ENCODE measurements at places on chromosomes 4 and X.

- no peak for DNase-seq
- H3K4me1 ChIP-seq = peaks cover 10% of the 10 kb centered on the region
- no peaks in the 10 kb centered on the region for H3K27me3 ChIP-seq
- H3K4me3 ChIP-seq = no peak overlapping the region
- no peaks in the 10 kb centered on the region for H3K36me3 ChIP-seq
Measured at GRCh38 chr4:113383111-113383785, 333.8 kb downstream of the ANK2 start.

GRCh38 chr4:40331101-40331745 is 3.9 kb upstream of the CHRNA9 start:
- no peaks in the 10 kb centered on the region for H3K27me3 ChIP-seq
- no peak overlapping the region for H3K27ac ChIP-seq
- no peak overlapping the region for H3K4me3 ChIP-seq
- DNase-seq = no peak
- no peaks in the 10 kb centered on the region for H3K36me3 ChIP-seq
- H3K4me1 ChIP-seq = no peaks in the 10 kb centered on the region

DNA sequence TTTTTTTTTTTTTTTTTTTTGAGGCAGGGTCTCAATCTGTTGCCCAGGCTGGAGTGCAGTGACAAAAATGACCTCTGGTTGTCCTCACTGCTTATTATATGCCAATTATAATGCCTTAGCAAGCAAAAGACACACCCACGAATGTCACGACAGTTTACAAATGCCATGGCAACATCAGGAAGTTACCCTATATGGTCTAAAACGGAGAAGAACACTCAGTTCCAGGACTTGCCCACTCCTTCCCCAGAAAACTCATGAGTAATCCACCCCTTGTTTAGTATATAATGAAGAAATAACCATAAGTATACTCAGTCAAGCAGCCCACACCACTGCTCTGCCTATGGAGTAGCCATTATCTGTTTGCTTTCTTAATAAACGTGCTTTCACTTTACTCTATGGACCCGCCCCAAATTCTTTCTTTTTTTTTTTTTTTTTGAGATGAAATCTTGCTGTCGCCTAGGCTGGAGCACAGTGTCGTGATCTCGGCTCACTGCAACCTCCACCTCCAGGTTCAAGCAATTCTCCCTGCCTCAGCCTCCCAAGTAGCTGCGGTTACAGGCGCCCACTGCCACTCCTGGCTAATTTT is 106.2 kb downstream of the SMIM20 start:
- no peak overlapping the region for H3K4me3 ChIP-seq
- no peaks in the 10 kb centered on the region for H3K27me3 ChIP-seq
- no peaks in the 10 kb centered on the region for H3K36me3 ChIP-seq

DNA sequence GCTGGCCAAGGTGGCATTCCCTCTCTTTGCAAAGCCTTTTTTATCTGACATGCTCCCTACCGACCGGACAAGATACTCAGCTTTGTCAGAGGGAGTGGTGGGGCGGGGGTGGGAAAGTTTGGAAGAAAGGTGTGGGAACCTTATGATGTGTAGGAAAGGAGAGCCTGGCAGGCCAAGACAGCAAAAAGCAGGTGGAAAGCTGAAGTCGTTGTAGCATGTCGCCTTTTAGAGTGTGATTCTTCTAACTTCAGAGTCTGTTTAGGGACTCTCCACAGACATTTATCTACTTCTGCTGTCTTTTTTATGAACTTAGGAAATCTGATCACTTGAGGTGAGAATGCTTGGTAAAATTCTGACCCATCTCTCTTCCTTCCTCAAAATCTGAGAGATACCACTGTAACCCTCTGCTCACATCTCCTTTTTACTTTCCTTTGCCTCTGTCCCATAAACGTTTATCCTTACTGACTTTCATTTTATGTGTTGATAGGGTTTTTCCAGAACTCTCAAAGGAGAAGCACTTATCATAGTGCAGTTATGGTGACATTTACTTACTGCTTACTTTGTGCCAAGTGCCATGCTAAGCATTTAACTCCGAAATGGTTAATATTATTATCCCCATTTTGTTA is 8.2 kb upstream of the RUFY3 start:
- H3K4me3 ChIP-seq = no peak overlapping the region
- no peaks in the 10 kb centered on the region for H3K27me3 ChIP-seq
- no peaks in the 10 kb centered on the region for H3K36me3 ChIP-seq

Data from sigmoid colon (tissue), 7 donors.